Activated CD4-positive, alpha-beta memory T cell treated with anti-CD3 and anti-CD28 coated beads for 36 hours (primary cell): ENCODE measurements at places on chromosomes 7 and 10. TPM values are rescaled to one million over a fixed set of nuclear protein-coding genes. Genes with fewer than 3 reads are reported as not detected.

DNA sequence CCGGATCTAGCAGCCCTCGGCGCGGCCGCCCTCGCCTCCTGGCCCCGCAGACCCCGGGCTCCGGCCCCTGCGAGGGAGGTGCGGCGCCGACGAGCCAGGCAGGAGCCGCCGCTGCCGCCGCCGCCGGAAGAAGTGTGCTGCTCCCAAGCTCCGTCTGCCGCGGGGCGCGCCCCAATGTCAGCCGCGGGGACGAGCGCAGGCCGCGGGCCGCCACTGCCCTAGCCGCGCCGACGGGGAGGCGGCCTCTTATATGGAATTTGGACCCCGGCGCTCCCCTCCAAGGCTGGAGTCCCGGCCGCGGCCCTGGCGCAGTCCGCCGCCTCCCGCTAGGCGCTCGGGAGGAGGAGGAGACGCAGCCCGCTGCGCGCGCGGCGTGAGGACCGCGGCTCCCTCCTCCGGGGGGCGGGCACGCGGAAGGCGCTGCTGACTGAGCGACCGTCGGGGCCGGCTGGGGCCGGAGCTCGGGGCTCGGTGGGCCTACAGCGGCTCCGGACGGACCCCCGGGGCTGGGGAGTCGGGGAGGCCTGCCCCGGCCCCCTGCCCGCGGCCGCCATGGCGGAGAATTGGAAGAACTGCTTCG, at the start of gene TRIM8:
Gene TRIM8 (plus strand): TSS at position 414 of the 580 bp plus-strand sequence. CDS start 139 bp downstream, at position 553.
- DNase-seq: peak; percentile 69

DNA sequence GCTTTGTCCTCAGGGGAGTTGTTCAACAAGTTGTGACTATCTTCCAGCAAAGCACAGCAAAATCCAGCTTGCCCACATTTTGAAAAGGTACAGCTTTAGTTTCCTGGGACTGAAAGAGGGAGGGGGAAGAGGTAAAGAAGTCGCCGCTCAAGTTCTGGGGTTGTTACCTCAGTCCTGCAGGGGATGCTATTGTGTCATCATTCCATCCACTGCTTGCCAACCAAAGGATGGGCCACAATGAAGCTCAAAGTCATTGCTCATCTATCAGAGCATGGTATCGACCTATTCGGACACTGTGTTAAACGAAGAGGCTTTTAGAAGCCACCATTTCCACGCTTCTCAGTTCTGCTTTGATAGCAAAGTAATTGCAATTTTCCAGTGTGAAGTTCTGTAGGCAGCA, 34.3 kb downstream of the NPY start:
- no peak for DNase-seq

DNA sequence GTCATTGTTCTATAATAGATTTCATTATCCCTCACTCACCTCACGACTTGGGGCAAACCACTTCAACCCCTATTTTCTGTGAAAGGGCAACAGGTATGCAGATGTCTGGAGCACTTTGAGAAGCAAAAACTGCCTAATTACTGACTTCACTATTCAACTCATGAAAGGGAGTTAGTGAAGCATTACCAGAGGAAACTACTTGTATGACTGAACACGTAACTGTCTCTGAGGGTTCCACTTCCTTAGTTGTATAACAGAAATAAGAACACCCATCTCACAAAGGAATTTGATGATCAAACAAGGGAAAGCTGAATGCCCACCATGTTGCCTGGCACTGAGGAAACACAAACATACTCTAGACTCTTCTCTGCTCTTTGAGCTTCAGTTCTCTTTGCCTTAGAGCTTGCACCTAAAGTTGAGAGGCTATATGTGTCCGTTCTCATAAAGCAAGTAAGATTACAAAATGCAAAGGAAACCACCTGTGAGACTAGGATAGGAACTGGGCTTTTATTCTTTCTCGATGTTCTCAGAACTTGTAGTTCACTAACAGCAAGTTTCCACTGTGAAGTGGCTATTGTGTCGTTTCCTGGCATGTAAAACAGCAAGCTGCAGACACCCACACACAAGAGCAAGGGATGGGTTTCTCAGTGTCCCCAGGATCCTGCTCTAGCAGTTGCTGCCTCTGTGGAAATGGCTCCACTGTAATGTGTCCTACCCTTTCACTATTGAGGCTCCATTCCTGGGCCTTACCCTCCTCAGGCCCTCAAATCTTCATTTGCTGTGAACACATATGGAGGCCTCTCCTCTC, 2.6 kb downstream of the TMEM243 start:
- peak; percentile 75 for DNase-seq

- peak; percentile 73 for DNase-seq
Observed at GRCh38 chr7:148262721-148263229, 327.8 kb upstream of the C7orf33 start.

GRCh38 chr10:60934215-60935175, 9.5 kb downstream of the RHOBTB1 start:
- no peak for DNase-seq

- DNase-seq: no peak
Observed at GRCh38 chr7:29976266-29976665, 13.3 kb downstream of the SCRN1 start.

- DNase-seq: peak; percentile 62
Observed at GRCh38 chr7:106111655-106112117, 426 bp downstream of the SYPL1 start.

The SPAM1 gene
- total RNA-seq: not detected

- no peak for DNase-seq
Observed at GRCh38 chr7:87878208-87878735, 2.0 kb downstream of the DBF4 start.
